KG1 (cell line): ENCODE measurements at places on chromosomes 7 and 10.

DNA sequence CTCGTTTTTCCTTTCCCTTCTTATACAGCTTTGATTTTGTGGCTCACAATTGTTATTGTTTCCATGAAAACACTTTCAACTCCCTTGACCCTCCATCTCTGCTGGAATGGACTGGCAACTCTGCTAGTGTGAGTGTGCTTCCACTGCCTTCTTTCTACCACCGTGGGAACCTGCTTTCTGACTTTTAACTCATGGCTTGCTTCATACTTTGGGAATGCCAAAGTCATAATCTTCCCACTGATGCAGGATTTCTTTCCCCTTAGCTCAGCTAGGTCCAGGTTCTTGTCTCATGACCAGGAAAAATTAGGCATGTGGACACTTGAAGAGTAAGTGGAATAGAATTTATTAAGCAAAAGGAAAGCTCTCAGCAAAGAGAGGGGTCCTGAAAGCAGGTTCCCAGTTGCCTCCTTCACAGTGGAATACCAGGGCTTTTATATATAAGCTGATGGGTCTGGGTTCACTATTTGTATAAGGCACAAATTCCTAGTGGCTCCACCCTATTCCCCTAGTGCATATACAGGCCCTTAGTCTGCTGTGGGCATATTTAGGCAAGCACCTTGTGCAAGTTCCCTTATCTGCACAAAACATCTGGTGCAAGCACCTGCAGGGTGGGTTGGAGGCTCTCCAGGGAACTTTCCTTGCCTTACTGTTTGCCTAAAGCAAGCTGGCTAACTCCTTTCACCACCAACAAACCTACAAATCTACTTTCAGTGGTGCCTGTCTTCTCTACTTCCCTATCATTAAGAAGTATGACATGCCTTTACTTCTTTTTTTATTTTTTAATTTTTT lies 119.5 kb downstream of the CFAP58 start:
- DNase-seq, result no peak

DNA sequence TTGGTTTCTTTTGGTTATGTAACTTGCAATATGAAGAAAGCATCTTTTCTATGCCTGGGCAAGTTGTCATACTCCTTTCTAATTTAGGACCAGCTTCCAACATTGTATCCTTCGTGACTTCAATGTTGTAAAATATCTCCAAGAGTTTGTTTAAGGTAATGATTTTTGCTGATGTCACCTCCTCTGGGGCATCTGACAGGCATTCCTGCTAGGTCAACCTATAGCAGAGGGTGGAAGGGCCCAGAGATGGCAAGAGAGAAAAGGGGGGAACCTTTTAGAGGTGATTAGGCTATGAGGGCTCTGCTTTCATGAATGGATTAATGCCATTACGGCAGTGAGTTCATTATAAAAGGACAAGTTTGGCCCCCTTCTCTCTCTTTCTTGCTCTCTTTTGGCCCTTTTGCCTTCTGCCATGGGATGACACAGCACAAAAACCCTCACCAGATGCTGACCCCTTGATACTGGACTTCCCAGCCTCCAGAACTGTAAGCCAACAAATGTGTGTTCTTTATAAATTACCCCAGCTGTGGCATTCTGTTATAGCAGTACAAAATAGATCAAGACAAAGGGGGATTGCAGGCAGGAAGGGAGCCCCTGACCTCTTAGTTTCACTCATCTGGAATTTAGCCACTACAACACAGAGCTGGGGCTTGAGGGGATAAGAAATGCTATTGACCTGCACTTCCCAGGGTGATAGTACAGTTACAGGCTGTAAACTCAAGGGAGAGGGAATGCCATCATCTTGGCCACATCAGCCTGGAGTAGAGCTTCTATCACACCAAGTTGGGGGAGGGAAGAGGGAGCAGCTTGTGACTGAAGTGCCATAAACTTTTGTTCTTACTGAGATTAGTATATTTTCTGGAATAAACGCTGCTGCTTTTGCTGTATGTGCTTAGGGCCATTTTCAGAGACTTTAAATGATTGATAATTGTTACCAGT lies 195.9 kb downstream of the CFTR start:
- no peak for DNase-seq

DNA sequence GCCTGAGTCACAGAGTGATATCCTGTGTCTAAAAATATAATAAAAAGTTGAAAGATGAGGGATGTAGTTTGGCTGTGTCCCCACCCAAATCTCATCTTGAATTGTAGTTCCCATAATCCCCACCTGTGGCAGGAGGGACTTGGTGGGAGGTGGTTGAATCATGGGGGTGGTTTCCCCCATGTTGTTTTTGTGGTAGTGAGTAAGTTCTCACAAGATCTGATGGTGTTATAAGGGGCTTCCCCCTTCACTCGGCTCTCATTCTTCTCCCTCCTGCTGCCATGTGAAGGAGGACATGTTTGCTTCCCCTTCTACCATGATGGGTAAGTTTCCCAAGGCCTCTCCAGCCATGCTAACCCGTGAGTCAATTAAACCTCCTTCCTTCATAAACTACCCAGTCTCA lies 25.1 kb upstream of the UBE3C start:
- no peak for DNase-seq

- no peak for DNase-seq
Measured at GRCh38 chr10:101784558-101784957, 1.3 kb upstream of the NPM3 start.

DNA sequence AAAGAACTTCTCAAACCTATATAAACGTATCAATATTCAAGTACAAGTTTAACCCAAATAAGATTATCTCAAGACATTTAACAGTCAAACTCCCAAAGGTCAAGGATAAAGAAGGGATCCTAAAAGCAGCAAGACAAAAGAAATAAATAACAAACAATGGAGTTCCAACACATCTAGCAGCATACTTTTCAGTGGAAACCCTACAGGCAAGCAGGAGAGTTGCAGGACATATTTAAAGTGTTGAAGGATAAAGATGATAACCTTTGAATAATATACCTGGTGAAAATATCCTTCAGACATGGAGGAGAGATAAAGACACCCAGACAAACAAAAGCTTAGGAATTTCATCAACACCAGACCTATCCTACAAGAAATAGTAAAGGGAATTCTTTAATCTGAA lies 82.8 kb downstream of the TES start:
- DNase-seq, result no peak

DNA sequence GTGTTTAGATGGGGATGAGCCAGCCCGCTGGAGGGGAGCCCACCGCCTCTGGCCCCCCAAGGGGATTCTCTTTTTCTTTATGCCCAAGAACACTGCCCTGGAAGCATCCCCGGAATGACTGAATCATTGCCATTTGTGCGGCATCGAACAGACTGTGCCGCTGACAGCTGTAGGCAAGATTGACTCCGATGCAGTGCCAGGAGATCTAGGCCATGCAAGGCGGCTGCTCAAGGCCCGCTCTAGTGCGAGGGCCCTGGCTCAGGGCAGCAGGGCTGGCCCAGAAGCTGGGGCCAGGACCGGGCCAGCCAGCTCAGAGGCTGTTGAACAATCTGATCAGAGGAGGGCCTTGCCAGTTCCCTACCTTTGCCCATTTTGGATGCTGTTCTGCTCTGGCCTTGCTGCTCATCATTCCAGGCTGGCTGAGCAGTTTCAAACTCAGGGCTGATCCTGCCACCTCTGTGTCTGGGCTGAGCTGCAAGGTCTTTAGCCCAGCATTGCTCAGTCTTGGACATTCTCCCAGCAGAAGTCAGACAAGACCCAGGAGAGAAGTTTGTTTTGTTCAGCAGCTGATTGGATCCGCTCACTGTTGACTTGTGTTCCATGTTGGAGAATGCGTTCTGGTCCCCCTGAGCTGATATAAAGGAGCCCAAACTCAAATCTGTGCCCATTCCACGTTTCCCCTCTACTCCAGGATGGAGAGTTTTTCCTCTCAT lies 485.3 kb upstream of the GALNT17 start:
- DNase-seq, result no peak

DNA sequence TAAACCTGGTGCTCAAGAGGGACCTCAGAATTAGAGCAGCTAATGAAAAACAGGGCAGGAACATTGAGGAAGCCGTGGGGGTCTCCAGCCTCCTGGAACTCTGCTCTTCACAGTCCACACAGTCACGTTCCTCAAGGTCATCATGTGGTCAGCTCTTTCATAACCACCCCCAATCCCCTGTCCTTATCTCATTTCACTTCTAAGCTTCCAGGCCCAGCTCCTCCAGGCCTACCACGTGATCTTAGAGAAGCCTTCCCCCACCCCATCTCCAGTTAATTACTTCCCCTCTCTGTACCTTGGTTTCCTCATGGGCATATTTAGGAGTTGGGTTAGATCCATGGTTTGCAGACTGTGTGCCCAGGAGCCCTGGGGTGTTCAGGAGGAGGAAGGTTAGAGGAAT lies 106.4 kb upstream of the TCF7L2 start:
- DNase-seq, result no peak

- DNase-seq, result no peak
Measured at GRCh38 chr7:27210441-27211083, 10.7 kb upstream of the HOXA13 start.

GRCh38 chr10:43402176-43402575 lies 6.8 kb downstream of the HNRNPF start:
- no peak for DNase-seq

DNA sequence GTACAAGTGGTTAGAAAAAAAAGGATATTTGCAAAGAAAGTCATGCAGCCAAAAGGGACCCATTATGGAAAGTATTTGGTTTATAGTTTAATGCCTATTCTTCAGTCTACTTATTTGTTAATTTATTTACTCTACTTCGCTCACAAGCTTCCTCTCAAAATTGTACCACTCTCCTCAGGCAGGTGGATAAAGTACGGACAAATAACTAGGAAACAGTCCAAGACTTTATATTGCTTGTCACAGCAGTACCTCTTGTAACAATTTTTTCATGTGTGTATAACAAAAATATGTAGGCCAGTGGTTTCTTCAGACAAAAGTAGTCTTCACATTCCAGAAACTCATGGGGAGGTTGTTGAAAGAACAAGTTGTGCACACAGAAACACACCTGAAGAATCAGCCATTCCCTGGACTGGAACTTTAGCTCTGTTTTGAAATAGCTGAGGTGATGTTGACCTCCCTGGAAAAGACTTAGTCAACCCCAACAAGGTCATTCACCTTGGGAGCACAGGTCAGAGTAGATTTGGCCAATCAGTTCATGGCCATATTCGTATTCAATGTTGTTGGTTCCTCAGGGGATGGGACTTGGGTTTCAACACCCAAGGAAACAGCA lies 73.4 kb downstream of the TES start:
- DNase-seq, result no peak

- peak; percentile 35 for DNase-seq
Measured at GRCh38 chr10:30413996-30414576, 19.9 kb upstream of the MAP3K8 start.

GRCh38 chr10:30182191-30183054 lies 123.0 kb upstream of the JCAD start:
- DNase-seq, result no peak

- no peak for DNase-seq
Measured at GRCh38 chr7:101628522-101628921, 574 bp downstream of the MYL10 start.

GRCh38 chr7:101363196-101363733 lies 590 bp downstream of the COL26A1 start:
- no peak for DNase-seq
